ENCODE measurements at places on chromosomes 11 and 22.

- no peak for DNase-seq
These were observed 67.1 kb upstream of the CARD18 start for GRCh38 chr11:105206633-105207032.

DNA sequence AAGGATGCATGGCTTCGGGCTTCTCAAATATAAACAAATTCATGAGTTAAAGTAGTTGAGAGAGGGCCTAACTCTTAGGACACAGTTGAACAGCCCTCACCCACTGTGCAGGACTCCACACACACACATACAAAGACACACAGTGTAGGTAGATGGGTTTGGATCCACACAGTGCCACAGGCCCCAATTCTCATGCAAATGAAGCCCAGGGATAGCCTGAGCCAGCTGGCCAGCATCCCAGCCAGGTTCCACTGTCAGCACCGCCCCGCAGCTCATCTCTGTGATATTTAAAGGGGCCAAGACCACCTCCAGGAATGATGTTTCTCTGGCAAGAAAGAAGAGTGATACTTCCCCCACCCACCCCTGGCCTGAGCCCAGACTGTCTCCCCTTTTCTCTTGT is 11.7 kb downstream of the SLC35C1 start:
- no peak for DNase-seq

GRCh38 chr11:87722756-87723565 is 452.3 kb downstream of the RAB38 start:
- no peak for DNase-seq

DNA sequence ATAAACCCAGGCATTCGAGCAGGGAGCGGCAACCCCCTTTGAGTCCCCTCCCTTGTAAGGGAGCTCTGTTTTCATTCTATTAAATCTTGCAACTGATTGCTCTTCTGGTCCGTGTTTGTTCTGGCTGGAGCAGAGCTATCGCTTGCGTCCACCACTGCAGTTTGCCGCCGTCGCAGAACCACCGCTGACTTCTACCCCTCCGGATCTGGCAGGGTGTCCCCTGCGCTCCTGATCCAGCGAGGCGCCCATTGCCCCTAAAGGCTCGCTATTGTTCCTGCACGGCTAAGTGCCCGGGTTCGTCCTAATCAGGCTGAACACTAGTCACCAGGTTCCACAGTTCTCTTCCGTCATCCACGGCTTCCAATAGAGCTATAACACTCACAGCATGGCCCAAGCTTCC is 10.4 kb upstream of the MS4A7 start:
- no peak for DNase-seq

GRCh38 chr11:134260503-134260902 is 7.1 kb downstream of the ACAD8 start:
- no peak for DNase-seq

DNA sequence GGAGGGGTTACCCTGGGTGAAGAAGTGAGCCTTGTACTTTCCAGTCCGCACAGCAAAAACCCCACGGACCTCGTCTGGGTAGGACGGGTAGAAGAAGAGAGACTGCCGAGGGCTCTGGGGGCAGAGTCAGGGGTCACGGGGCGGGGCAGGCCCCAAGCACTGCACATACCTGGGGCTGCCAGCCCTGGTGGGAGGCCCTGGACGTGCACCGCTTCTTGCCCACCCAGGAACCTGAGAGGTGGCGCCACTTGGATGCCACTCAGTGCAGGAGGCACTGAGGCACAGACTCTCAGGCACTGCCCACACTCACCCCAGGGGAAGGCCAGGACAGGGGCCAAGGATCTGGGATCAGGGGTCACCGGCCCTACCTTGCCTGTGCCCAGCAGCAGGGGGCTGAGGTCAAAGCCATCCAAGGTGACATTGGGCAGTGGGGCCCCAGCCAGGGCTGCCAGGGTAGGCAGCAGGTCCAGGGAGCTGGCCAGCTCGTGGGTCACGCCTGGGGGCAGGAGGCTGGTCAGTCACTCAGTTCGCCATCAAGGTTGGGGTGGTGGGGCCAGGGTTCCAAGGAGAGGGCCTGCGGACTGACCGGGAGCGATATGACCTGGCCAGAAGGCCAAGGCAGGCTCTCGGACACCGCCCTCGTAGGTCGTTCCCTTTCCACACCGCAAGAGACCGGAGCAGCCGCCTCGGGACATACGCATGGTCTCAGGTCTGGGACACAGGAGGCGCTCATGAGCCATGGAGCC is 2.2 kb downstream of the ARSA start:
- no peak for DNase-seq

DNA sequence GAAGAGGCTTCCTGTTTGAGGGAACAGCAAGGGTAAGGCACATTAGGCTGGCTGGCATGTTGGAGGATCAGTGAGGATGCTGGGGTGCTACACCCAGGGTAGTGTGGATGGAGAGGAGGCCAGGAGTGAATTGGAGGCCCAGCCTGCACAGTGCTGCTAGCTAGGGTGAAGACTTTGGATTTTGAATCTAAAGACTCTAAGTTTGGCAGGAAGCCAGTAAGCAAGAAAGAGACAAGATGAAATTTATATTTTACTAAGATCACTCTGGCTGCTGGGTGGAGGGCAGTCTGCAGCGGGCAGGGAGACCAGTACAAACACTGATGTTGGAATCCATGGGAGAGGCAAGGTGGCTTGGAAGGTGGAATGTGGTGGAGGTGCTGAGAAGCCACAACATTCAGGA is 43.6 kb downstream of the TSPAN18 start:
- no peak for DNase-seq

DNA sequence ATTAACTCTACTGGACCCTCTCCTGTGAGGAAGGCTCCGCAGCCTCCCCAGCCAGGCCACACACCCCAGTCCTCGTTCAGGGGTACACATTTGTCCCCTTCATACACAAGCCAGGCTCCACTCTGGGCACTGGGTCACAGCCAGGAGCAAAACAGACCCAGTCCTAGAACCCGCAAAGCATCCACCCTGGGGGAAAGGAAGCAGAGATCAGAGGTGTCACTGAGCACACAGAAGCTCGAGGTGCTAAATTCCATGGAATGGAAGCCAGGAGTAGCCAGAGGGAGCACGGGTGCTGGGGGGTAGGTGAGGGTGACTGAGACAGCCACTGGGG is 43.6 kb upstream of the TH start:
- DNase-seq: no peak

- DNase-seq: no peak
These were observed 41.7 kb downstream of the SHISAL1 start for GRCh38 chr22:44271010-44271500.

DNA sequence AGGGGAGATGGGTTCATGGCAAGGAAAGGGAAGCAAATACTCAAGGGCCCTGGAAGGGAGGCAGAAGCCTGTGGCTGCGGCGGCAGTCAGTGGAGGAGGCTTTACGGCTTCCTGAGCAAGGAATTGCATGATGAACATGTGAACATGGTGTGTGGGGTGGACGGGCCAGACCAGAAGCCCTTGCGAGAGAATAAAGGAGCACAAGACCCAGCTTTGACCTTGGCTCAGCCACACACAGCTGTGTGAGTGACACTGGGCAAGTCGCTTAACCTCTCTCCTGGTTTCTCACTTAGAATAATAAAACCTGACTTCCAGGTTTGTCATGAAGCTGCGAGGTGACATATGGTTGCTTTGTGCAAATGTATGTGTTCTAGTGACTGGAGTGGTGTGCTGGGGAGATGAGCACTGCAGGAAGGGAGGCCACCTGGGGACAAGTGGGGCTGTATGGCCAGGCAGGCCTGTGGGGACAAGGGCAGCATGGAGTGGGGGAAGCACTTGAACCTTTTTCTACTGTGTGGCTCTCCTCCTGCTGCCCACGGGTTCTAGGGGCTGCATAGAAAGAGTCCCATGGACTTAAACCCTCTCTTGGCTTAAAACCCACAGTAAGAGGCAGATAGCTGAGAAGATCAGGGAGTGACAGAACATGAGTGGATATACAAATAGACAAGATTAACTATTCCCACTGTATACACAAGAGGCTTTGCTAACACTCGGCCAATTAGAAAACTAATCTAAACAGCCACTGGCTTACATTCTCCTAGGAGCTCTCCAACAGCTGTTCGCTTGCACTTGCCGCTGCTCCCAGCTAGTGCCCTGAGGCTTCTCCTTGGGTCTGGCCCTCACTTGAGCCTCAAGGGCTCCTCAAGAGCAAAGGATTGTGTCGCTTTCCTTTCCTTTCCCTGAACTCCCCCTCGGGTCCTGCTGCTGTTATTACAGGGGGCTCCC is 67.3 kb upstream of the CDON start:
- no peak for DNase-seq

- no peak for DNase-seq
These were observed 86.8 kb upstream of the CRTAM start for GRCh38 chr11:122751292-122752070.

GRCh38 chr22:48052621-48052890 is 1290.1 kb downstream of the TBC1D22A start:
- DNase-seq: no peak

DNA sequence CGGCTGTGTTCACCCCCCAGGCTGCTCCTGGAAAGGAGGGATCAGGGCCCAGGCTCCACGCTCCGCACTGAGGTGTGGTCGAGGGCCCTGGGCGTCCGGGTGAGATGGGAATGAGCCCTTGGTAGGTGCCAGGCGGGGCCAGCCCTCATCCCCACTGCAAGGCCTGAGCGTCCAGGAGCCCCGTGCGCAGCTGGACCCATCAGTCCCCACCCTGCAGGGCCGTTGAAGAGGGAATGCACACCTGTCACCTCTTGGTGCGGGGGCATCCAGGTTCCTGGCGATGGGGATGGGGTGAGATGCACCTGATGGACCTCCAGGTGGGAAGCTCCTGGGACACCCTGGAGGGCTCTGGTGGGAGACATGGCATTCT is 72.2 kb downstream of the KCNQ1 start:
- no peak for DNase-seq

DNA sequence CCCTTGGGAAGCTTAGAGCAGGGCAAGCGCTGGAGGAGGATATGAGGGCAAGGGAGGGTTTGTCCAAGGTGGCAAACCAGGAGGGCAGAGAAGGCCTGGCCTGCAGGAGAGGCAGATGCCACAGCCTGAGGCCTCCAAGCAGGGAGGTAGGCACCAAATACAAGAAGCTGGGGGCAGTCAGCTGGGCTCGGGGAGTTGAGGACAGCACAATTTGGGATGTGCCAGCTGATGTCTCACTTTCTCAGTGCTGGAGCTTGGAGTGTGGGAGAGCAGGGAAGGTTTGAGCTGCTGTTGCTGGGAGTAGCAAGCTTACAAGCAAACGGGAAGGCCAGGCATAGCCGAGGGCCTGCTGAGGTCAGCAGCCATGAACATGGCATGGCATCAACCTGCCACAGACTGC is 4.0 kb downstream of the ZDHHC24 start:
- DNase-seq: no peak

- no peak for DNase-seq
These were observed 28.5 kb downstream of the ADORA2A start for GRCh38 chr22:24455751-24456426.

DNA sequence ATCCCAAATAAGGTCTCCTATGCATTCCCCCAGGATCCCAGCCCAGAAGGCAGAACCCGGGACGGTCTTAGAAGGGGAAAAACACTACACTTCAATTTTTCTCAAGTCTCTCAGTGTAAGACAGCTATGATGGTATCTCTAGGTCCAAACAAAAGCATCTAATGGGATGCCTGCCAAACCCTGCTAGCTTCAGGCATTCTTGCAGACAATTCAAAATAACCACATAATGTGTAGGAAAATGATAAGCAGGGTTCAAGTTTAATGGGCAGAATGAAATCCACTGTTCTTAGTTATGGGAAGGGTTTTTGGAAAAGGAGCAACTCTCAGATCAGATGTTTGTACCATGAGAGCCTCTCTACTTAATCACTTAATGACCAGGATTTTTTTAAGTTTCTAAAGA is 119.8 kb upstream of the ANO1 start:
- DNase-seq: no peak

DNA sequence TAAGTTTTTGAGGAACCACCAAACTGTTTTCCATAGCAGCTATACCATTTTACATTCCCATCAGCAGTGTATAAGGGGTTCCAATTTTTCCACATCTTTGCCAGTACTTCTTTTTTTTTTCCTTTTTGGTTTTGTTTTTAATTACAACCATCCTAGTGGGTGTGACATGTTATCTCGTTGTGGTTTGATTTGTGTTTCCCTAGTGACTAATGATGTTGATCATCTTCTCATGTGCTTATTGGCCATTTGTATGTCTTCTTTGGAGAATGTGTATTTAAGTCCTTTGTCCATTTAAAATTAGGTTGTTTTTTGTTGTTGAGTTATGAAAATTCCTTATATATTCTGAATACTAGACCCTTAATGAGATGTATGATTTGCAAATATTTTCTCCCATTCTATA is 59.3 kb downstream of the STIM1 start:
- no peak for DNase-seq

DNA sequence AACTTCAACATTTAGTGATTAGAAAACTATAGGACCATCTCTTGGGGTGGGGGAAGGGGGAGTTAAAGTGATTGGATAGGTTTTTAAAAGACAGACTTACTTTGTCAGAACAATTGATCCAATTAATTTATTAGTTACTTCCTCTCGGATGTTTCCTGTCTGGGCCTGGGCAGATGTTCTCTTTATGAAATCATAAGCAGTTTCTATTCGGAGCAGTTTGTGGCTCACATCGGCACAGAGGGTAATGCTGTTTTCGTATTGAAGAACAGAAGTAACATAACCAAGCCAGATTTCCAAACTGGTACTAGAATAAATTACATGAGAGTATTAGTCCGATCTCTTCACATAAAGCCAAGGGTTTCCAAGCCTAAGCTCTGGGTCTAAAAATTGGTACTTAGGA is 20.6 kb downstream of the PIWIL3 start:
- no peak for DNase-seq

DNA sequence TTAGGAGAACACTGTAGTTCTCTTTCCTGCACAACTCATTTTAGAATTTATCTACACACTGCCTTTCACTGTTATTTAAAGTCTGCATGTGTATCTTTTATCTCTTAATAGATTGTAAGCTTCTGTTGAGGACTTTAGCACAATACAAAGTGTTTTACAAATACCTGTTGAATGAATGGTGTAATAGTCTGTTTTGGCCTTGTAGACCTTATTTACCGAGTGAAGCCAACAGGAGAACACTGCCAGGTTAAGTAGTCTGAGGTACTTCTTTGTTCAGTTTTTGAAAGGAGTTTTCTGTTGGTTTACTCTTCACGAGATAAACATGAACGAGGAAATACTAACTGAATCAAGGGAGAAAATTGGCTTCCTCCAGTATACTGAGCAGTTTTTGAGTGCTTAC is 31.0 kb downstream of the SIK2 start:
- no peak for DNase-seq

DNA sequence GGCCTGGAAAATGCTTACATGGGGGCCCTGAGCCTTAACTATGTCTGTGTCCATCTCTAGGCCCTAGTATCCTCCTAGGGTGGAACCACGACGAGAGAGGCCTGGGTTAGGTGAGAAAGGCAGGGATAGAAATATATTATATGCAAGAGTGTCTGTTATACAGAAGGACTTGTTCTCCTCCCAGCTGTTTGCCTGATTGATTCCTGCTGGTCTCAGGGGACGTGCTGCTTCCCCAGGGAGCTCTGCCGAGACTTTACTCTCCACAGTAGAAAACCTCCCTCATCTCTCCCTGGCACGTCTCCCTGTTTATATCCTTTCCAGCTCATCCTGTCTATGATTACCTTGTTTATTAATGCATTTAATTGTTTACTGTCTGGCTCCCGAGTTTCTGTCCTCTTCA is 132.6 kb downstream of the MIAT start:
- DNase-seq: no peak
